ENCODE measurements at places on chromosomes 4 and X. TPM values are rescaled to one million over a fixed set of nuclear protein-coding genes. Genes with fewer than 3 reads are reported as not detected.

Gene HS6ST2
- 0.82 TPM for total RNA-seq

Gene INTS12
- 31.3 TPM for total RNA-seq

Gene UGT2B17
- total RNA-seq: not detected

- no peak for DNase-seq
Measured at GRCh38 chrX:67599532-67599931, 55.7 kb downstream of the AR start.

GRCh38 chr4:24164054-24164693, 274.3 kb upstream of the PPARGC1A start:
- no peak for DNase-seq

DNA sequence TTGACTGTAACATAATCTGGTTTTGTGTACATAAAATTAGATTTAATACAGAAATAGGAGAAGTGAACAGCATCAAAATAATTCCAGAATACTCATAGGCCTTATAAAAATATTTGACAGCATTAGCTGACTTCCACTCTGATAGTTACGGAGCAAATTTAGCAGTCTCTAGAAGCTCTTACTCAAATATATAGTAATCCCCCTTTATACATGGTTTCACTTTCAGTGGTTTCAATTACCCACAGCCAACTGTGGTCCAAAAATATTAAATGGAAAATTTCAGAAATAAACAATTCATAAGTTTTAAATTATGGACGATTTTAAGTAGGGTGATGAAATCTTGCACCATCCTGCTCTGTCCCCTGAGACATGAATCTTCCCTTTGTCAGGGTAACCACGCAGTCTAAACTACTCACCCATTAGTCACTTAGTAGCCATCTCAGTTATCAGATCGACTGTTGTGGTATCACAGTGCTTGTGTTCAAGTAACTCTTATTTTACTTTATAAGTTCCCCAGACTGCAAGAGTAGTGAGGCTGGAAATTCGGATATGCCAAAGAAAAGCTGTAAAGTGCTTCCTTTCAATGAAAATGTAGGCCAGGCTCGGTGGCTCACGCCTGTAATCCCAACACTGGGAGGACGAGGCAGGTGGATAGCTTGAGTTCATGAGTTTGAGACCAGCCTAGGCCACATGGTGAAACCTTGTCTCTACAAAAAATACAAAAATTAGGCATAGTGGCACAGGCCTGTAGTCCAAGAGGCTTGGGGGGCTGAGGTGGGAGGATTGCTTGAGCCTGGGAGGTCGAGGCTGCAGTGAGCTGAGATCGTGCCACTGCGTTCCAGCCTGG, 17.2 kb upstream of the RTL9 start:
- DNase-seq: no peak

- DNase-seq: no peak
Measured at GRCh38 chr4:5866841-5867813, 25.8 kb downstream of the CRMP1 start.

- peak; percentile 34 for DNase-seq
Measured at GRCh38 chr4:138259824-138260223, 17.7 kb upstream of the SLC7A11 start.

GRCh38 chr4:134202166-134202956, 772 bp upstream of the PABPC4L start:
- DNase-seq: no peak
